Left ventricle myocardium inferior (tissue), 1 donor: ENCODE measurements at places on chromosomes 6 and 20. TPM values are rescaled to one million over a fixed set of nuclear protein-coding genes. Genes with fewer than 3 reads are reported as not detected.

The PNPLA1 gene
- total RNA-seq: not detected

DNA sequence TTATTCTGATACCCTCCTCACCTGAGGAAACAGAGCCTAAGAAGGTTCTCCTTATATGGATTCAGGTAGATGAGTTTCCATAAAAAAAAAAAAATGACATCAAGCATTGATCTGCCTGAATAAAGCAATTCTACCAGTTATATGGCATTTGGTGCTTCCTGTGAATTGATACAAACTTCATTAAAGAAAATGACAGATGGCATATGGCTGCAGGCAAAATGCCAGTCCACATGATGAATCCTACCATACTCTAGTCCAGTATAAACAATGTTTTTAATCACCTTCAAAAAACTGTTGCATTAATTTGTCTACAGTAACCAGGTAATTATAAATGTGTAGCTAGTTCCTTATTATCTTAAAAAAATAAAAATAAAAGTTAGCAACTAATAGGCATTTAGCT is 559.2 kb upstream of the FLRT3 start:
- no peaks in the 10 kb centered on the region for H3K36me3 ChIP-seq
- no peak overlapping the region for H3K4me3 ChIP-seq
- no peaks in the 10 kb centered on the region for H3K4me1 ChIP-seq
- H3K27ac ChIP-seq: no peak overlapping the region
- no peak for DNase-seq

DNA sequence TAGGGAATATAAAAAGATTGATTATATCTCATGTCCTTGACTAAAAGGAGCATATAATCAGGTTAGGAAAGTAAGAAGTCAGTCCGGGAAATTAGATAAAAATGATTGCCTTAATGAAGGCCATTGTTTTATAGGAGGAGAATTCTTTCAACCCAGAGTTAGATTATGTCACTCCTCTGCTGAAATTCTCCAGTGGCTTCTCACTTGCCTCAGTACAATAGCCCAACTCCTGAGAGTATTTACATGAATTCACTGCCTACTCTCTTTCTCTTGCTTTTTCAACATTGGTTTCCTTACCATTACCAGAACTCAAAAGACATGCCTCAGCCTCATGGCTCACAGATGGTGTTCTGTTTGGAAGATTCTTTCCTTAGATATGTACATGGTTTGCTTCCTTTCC is 114.9 kb downstream of the EPHA7 start:
- H3K36me3 ChIP-seq: no peaks in the 10 kb centered on the region
- H3K27me3 ChIP-seq: no peaks in the 10 kb centered on the region

The PLCB1 gene
- 6.0 TPM for total RNA-seq

- H3K27me3 ChIP-seq: peaks cover 86% of the 10 kb centered on the region
- H3K4me3 ChIP-seq: no peak overlapping the region
- H3K36me3 ChIP-seq: no peaks in the 10 kb centered on the region
- no peak for DNase-seq
- H3K4me1 ChIP-seq: no peaks in the 10 kb centered on the region
Observed at GRCh38 chr20:45111799-45112471, 3.0 kb downstream of the WFDC5 start.

GRCh38 chr6:72305971-72306370 is 315.9 kb upstream of the KCNQ5 start:
- no peaks in the 10 kb centered on the region for H3K27me3 ChIP-seq
- no peak overlapping the region for H3K27ac ChIP-seq
- no peaks in the 10 kb centered on the region for H3K4me1 ChIP-seq
- no peaks in the 10 kb centered on the region for H3K36me3 ChIP-seq

The TRIM15 gene
- not detected for total RNA-seq

DNA sequence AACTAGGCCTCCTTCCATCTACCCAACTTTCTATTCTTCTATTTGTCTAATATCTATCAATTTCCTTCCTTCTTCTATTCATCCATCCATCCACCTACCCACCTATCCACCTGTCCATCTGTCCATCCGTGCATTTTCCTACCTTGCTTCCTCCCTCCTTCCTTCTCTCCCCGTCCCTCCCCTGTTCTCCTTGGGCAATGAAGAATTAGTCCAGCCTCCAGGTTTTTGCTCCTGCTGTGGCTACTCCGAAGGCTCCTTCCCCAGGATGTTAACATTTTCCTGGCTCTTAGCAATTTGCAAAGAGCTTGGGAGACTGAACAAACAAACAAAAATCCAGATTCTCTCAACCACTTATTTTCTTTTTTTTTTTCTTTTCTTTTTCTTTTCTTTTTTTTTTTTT is 81.6 kb downstream of the KCNB1 start:
- no peaks in the 10 kb centered on the region for H3K36me3 ChIP-seq
- H3K27me3 ChIP-seq: peaks cover 2% of the 10 kb centered on the region
- H3K4me1 ChIP-seq: peaks cover 38% of the 10 kb centered on the region
- DNase-seq: no peak
- H3K4me3 ChIP-seq: no peak overlapping the region

GRCh38 chr6:169722362-169723199 is 1.7 kb downstream of the PHF10 start:
- H3K4me1 ChIP-seq: peaks cover 34% of the 10 kb centered on the region
- peak; percentile 42 for DNase-seq
- H3K36me3 ChIP-seq: peaks cover 7% of the 10 kb centered on the region
- H3K27ac ChIP-seq: peak overlapping the region; percentile 95

DNA sequence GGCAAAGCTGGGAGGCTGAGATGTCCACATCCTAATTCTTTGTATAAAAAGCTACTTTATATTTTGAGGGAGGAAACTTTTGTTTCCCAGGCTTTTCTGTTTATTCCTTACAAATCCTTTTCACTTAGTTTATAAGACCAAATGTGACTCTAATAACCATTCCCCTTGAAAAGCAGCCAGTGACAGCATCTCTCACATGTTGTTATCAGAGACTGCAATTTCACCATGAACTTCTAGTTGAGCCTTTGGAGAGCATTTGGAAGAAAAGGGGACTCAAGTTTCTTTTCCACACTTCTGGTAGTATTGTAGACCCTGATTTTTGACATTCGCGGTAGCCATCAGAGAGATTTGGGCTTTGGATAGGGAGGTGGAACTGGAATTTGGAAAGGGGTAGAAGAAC is 215.8 kb downstream of the RNF144B start:
- no peak for DNase-seq
- no peak overlapping the region for H3K27ac ChIP-seq
- no peaks in the 10 kb centered on the region for H3K4me1 ChIP-seq
- H3K27me3 ChIP-seq: peaks cover 20% of the 10 kb centered on the region
- no peak overlapping the region for H3K4me3 ChIP-seq

The SIRPB1 gene
- 0.27 TPM for total RNA-seq

The TRIM40 gene
- not detected for total RNA-seq

The PKIB gene
- 0.30 TPM for total RNA-seq

DNA sequence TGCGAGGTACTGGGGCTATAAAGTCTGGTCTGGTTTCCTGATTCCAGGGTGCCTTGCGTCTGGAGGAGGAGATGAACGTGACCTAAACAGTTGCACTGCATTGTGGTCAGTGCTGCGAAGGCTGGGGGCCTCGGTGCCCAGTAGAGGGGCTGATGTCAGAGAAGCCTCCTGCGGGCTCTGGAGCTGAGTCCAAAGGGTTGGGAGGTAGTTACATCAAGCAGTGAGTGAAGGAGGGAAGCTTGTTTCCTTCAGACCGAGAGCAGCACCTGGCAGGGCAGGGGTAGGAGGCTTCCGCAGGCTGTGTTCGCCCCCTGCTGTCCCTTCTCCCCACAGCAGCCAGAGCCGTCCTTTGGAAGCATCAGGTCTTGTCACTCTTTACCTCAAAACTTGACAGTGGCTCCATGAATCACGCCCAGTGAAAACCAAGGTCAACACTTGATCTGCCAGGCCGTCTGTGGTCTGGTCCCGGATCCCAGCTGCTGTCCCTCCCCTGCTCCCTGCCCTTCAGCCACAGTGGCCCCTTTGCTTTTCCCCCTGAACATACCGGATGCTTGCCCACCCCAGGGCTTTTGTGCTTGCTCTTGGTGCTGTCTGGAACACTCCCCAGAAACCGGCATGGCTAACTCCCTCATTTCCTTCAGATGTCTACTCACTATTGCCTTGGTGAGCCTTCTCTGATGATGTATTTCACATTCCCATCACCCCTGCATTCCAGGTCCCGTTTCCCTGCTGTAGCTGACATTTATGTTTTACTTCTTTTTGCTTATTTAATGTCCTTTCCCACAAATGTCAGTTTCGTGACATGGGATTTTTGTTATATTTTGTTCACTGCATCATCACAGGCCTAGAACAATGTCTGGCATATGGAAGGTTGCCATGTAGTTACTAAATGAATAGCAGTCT is 7.0 kb downstream of the DYNLRB1 start:
- no peaks in the 10 kb centered on the region for H3K27me3 ChIP-seq
- H3K4me3 ChIP-seq: no peak overlapping the region
- DNase-seq: peak; percentile 32

GRCh38 chr6:111565326-111566221 is 40.1 kb downstream of the TRAF3IP2 start:
- H3K4me1 ChIP-seq: peaks cover 73% of the 10 kb centered on the region
- H3K4me3 ChIP-seq: no peak overlapping the region
- H3K36me3 ChIP-seq: peaks cover 34% of the 10 kb centered on the region
- no peak for DNase-seq
- peak overlapping the region; percentile 78 for H3K27ac ChIP-seq

The TREM1 gene
- total RNA-seq: 0.52 TPM

DNA sequence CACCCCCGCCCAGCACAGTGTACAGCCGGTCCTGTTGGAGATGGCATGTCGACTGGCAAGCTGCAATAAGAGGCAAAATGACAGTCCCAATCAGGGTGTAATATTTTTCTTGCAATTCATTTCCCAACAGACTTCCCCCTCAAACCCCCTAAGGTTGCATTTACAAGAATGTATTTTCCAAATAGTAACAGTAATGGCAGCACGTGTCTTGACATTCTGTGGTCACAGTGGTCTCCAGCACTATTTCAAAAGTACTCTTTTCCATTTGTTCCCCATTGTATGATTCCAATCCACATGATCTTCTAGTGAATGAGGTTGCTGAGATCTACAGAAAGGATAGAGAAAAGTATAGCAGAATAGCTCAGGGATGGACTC is 97.8 kb upstream of the CARMIL1 start:
- no peaks in the 10 kb centered on the region for H3K27me3 ChIP-seq
- H3K4me3 ChIP-seq: no peak overlapping the region
- no peaks in the 10 kb centered on the region for H3K36me3 ChIP-seq
- H3K4me1 ChIP-seq: peaks cover 14% of the 10 kb centered on the region
- DNase-seq: no peak

The PRND gene
- not detected for total RNA-seq

GRCh38 chr6:50381099-50381415 is 331.3 kb upstream of the DEFB112 start:
- no peak overlapping the region for H3K27ac ChIP-seq
- no peak for DNase-seq
- H3K4me1 ChIP-seq: no peaks in the 10 kb centered on the region
- H3K36me3 ChIP-seq: no peaks in the 10 kb centered on the region
- no peak overlapping the region for H3K4me3 ChIP-seq

GRCh38 chr20:8299921-8300320 is 167.9 kb downstream of the PLCB1 start:
- no peak overlapping the region for H3K27ac ChIP-seq
- no peak for DNase-seq
- H3K36me3 ChIP-seq: no peaks in the 10 kb centered on the region
- peaks cover 18% of the 10 kb centered on the region for H3K4me1 ChIP-seq
- no peaks in the 10 kb centered on the region for H3K27me3 ChIP-seq
- H3K4me3 ChIP-seq: no peak overlapping the region

The UBD gene
- total RNA-seq: not detected

- no peaks in the 10 kb centered on the region for H3K4me1 ChIP-seq
- no peak for DNase-seq
- H3K27ac ChIP-seq: no peak overlapping the region
- H3K27me3 ChIP-seq: no peaks in the 10 kb centered on the region
- H3K4me3 ChIP-seq: no peak overlapping the region
Observed at GRCh38 chr6:84501315-84501714, 263.1 kb downstream of the TBX18 start.

- no peaks in the 10 kb centered on the region for H3K4me1 ChIP-seq
- no peaks in the 10 kb centered on the region for H3K27me3 ChIP-seq
- H3K4me3 ChIP-seq: no peak overlapping the region
- H3K36me3 ChIP-seq: no peaks in the 10 kb centered on the region
- no peak for DNase-seq
Observed at GRCh38 chr6:90062667-90063066, 168.4 kb downstream of the GJA10 start.

The FKBP1C gene
- 0.63 TPM for total RNA-seq

- H3K27ac ChIP-seq: no peak overlapping the region
- DNase-seq: no peak
- H3K4me1 ChIP-seq: no peaks in the 10 kb centered on the region
- H3K27me3 ChIP-seq: no peaks in the 10 kb centered on the region
- no peaks in the 10 kb centered on the region for H3K36me3 ChIP-seq
- no peak overlapping the region for H3K4me3 ChIP-seq
Observed at GRCh38 chr6:54525731-54526130, 217.5 kb downstream of the TINAG start.

DNA sequence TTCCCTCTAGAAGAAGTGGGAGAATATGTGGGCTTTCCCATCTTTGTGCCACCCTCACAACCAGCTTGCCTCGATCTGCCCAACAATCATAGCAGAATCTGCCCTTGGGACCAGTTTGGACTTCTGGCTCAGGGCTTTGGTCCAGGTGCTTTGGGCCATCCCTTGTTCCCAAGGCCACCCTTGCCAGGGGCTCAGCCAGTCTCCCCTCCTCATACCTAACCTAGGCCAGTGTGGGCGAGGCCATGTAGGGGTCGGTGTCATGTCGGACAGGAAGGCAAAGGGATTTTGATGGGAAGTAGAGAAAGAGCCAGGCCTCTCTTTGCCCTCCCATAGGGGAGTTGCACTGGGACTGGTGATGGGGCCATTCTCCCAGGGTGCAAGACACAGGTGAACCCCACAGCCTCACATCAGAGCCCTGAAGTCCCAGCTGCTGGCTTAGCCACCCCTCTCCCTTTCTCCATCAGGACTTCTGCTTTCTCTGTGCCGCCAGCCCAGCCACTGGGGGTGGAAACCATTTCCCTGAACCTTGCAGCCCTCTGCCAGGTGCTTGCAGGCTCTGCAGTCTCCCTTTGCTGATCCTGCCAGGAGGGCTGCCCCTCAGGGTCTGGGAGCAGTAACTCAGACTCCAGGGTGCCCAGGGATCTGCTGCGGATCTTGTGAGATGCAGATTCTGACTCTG is 60.7 kb downstream of the SLC24A3 start:
- H3K4me1 ChIP-seq: peaks cover 21% of the 10 kb centered on the region
- H3K36me3 ChIP-seq: no peaks in the 10 kb centered on the region
- H3K4me3 ChIP-seq: no peak overlapping the region
- H3K27me3 ChIP-seq: peaks cover 17% of the 10 kb centered on the region

- no peaks in the 10 kb centered on the region for H3K36me3 ChIP-seq
- H3K4me3 ChIP-seq: no peak overlapping the region
- DNase-seq: no peak
- no peaks in the 10 kb centered on the region for H3K4me1 ChIP-seq
- no peak overlapping the region for H3K27ac ChIP-seq
Observed at GRCh38 chr6:142341855-142342330, 40.1 kb downstream of the ADGRG6 start.

The SLC32A1 gene
- total RNA-seq: not detected

- H3K27ac ChIP-seq: peak within 1 kb of the TSS; percentile 83
- H3K27me3 ChIP-seq: peaks cover 62% of the 10 kb centered on the region
- H3K36me3 ChIP-seq: no peaks in the 10 kb centered on the region
- DNase-seq: peak; percentile 35
Observed at GRCh38 chr20:24469116-24469893, at the start of gene SYNDIG1. SYNDIG1 (plus strand) TSS chr20:24469629; CDS start chr20:24543098, 73,469 bp downstream.
